ENCODE measurements at places on chromosomes 1 and 21.

GRCh38 chr1:87077959-87078639 lies 163.7 kb downstream of the HS2ST1 start:
- DNase-seq, result no peak

GRCh38 chr1:82062206-82062605 lies 261.5 kb downstream of the ADGRL2 start:
- no peak for DNase-seq

- DNase-seq, result peak; percentile 64
Observed at GRCh38 chr1:41802532-41803501, 115.9 kb downstream of the HIVEP3 start.

DNA sequence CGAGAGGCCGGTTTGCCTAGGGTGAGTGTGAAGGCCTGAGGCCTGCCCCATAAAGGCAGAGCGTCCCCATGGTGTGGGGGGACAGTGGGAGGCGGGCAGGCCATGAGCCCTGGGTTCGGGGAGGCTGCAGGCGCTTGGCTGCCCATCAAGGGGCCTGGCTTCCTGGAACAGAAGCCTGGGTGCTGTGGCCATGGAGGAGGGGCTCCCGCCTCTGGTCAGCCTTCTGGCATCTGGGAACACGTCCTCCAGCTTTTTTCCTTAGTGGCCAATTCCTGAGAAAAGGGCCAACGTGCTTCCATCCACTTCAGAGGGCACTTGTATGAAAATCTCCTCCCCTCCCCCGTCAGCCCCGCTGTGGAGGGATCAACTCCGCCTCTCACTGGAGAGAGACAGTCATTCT lies 58.7 kb downstream of the PRDM16 start:
- no peak for DNase-seq

GRCh38 chr1:185645162-185645640 lies 89.0 kb upstream of the HMCN1 start:
- DNase-seq, result no peak

DNA sequence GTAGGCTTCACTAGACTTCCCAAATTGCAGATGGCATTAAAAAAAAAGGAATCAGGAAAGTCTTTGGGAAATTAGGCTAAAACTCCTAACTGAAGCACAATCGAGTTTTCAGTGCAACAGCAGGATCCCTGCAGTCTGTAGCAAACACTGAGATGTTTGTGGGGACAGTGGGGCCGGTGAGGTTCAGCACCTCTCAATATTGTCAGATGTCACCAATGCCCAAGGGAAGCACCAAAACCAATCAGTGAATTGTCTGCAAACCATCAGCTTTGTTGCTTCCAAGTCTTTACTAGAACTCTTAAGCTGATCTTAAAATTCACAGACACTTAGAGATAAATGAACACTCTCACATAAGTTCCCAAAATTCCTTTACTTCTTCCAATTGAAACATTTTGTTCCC lies 2.6 kb downstream of the ERG start:
- DNase-seq, result no peak
